ACHN (cell line): ENCODE measurements at places on chromosomes 3 and 15.

DNA sequence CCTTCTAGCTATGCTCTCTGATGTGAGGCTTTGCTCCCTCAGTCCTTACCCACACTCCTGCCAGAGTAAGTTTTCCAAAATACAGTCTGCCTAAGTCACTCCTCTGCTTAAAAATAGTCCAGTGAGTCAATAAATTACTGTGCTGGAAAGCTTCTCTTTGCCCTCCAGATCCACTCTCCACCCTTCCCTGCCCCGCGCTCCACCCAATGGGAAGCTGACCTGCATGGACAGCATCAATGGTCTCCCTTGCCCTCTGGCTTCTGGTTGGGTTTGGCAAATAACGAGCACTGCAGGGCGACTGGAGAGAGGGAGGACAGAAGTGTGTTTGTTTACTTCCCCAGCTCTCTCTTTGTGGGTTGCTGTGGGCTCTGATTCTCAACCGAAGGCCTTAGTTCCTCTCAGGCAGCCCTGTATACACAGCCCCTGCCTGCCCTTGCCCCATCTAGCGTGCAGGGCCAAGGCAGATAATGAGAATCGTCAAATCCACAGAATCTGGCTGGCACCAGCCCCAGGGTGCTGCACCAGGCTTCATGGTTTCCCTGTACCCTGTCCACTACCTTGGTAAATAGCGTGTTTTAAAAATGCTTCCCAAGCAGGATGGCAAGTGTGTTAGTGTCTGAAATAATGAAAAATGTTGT, 110.4 kb downstream of the ADAMTSL3 start:
- no peak for DNase-seq

DNA sequence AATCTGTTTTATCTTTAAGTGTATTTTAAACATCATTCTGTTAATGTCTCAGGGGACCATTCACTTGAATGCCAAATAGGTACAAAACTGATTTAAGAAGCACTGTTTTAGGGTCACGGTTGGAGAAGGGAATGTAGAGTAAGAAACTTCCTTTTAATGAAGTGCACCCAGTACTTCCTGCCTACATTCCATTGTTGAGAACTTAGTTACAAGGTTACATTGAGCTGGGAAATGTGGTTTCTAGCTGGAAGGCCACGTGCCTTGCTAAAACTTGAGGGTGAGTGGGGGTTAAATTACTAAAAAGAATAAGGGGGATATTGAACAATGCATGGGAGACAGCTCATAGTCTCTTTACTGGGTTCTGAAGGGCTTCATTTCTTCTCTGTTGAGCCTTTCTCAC, 78.3 kb upstream of the TBC1D5 start:
- no peak for DNase-seq

GRCh38 chr3:14803981-14804834, 14.6 kb upstream of the FGD5 start:
- no peak for DNase-seq

DNA sequence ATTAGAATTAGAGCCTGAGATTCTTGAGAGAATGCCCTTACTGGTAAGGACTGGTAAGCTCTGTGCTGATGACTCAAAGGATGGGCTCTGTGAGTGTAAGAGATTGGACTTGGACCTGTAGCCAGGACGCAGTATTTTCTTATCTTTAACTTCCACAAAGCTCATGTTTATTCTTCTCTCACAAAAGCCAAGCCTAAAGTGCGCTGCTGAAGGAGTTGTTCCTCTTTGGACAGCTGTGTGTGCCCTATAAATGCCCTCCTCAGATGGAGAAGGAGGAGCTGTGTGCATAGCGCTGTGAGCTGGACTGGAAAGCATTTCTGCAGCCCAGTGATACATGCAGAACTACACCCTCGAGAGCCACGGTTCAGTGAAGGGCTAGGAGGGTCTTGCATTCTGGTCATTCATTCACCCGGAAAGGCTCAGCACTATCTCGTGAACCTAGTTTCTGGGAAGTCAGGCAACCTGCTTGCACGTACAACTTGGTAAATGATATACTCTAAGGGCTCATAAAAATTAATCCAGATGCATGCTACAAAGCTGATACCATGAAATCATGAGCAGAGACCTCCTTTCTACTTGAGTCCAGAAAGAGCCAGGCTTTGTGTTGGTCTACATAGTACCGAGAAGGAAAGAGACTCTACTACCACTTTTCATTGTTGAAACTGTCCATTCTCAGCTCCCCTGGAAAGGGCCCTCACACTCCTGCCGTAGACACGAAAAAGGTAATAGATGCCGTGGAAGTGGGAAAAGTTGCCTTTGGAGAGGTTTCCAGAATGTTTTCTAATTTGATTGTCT, 103.0 kb upstream of the TBL1XR1 start:
- peak; percentile 99 for DNase-seq

DNA sequence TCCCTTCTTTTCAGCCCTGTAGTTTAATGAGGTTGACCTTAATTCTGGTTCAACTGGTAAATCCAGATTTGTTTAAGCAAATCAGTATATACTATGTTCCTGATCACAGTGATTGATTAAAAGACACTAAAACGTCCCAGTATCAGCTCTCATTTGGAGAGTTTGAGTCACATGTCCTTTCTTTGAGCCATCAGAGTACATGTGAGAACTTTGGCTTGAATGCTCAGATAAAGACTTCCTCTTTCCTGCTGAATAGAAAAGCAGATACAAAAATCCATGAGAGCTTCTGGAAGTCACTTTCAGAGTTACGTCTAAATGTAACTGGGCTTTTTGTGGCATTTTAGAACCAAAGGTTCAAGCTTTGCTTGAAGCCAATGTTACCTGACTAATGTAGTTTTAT, 341.8 kb upstream of the SATB1 start:
- no peak for DNase-seq
